ELF-1 (cell line): ENCODE measurements at places on chromosomes 12 and 14.
A peak's percentile ranks its signal among the peaks of the same experiment; 100 is the strongest.

GRCh38 chr12:29739279-29739991 lies 44.3 kb downstream of the TMTC1 start:
- DNase-seq, result no peak

DNA sequence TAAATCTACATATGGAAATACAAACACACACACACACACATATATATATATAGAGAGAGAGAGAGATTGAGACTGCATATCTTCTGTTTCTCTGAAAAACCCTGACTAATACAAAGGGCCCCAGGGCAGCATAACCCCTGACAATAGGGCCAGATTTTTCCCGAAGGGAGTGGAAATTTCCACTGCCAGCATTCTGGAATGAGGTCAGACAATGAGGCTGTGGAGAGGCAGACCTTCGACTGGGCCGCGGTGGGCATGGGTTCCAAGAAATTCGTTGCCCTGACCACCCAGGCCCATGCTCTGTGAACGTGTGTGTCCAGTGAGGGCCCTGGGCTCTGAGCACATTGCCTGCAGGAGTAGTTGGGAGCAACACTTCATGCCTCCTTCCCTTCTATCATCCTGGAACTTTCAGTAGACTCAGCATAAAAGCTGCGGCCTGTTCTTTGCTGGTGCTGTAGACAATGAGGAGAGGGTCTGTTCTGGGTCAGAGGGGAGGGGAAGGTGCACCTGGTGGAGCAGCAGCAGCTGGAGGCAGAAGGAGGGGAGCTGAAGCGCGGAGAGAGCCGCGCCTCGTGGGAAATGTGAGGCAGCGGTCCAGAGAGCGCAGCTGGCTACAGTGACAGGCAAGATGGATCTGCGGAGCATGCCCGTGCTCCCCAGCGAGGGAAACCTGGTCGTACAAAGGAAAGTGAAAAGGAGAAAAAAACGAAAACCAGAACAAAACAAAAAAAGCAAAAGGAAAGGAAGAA lies 25.6 kb upstream of the CCDC60 start:
- DNase-seq, result peak; percentile 63

- DNase-seq, result no peak
Measured at GRCh38 chr14:21229821-21230220, 39.4 kb downstream of the HNRNPC start.

- no peak for DNase-seq
Measured at GRCh38 chr14:54786838-54787237, 115.8 kb downstream of the GCH1 start.

DNA sequence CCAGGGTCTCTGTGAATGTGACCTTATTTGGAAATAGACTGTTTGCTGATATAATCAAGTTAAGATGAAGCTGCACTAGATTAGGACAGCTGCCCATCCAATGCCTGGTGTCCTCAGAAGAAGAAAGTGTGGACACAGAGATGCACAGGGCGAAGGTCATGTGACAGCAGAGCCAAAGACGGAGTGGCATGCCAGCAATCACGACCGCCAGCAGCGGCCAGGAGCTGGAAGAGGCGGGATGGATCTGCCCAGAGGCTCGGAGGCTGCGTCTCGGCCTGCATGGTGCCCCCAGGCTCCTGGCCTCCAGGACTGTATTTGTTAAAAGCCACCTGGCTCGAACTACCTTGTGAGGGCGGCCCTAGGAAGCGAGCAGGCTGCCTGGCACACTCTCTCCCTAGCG lies 76.5 kb downstream of the RFLNA start:
- no peak for DNase-seq

GRCh38 chr12:65200007-65200665 lies 30.8 kb downstream of the LEMD3 start:
- no peak for DNase-seq

- DNase-seq, result no peak
Measured at GRCh38 chr12:121697093-121697698, 15.4 kb upstream of the TMEM120B start.

GRCh38 chr14:87758876-87759275 lies 234.1 kb downstream of the GALC start:
- no peak for DNase-seq

DNA sequence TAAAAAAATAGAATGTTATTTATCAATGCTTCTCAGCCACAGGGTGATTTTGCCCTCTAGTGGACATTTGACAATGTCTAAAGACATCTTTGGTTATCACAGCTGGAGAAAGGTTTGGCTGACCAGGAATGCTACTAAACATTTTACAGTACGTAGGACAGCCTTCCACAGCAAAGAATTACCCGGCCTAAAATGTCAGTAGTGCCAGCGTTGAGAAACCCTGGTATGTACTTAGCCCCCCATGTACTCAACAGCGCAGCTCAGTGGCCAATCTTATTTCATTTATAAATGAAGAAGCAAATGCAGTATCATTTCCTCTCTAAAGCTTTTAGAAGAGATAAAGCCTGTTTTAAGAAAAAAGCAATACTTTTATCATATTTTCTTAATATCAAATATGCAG lies 5.8 kb downstream of the MARK3 start:
- peak; percentile 21 for DNase-seq

- DNase-seq, result no peak
Measured at GRCh38 chr12:52381206-52381605, 4.2 kb downstream of the KRT84 start.

DNA sequence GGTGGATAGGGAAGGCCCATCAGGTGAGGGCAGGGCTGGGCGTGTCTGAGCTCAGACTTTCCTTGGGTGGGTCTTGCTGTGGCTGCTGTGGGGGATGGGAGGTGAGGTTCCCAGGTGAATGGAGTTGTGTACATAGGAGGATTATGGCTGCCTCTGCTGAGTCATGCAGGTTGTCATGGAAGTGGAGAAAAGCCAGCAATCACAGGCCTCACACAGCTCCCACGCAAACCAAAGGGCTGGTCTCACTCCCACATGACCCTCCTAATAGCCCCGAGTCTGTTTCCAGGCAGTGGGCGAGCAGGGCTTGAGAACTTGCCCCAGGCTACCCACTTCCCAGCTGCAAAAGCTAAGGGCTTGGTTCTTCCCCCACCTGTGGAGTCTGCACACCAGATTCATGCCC lies 149.5 kb downstream of the IPO8 start:
- DNase-seq, result peak; percentile 19

DNA sequence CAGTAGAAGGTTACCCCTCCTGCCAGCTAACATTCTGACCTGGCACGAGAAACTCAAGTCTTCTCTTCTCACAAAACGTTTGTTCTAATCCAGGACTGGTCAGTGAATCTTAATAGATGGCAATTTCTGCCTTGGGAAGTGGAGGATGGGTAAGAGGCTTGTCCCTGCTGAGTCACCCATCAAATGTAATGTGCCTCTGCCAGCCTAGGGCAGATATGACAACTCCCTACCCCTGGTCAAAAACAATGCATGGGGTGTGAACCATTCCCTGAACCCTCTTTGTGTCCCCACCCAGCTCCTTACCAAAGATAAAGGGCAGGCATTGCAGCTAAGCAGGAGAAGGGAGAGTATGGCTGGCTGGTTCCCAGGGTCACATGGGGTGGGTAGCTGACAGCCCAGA lies 1052.9 kb downstream of the GALC start:
- no peak for DNase-seq

DNA sequence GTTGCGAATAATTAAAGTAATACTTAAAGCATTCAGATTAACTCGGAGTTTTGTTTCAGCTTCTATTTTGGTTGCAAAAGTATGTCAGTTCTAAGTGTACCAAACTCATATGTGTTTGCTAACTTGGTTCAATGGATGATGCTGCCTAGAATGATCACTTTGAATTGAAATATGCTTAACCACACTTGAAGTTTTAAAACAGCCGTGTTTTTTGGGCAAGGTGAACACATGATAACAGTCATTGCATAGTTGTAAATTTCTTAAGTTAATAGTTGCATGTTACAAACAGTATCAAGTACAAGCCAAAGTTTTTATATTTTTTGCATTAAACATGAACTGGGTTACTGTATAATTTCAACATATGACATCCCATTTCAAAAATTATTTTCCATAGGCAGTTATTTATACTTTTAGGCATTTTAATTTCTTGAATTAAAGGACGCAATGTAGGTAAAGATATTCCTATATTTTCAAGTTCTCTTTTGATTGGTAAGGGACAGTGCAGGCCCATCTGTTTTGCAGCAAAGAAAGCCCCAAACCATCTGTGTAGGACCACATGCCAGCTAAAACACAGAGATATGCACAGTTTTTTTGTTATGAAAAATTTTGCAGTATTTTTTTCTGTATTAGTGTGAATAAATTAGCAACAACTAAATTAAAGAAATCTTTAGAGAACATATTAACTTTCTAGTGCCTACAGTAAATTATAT lies 575.5 kb downstream of the PRKD1 start:
- DNase-seq, result no peak

DNA sequence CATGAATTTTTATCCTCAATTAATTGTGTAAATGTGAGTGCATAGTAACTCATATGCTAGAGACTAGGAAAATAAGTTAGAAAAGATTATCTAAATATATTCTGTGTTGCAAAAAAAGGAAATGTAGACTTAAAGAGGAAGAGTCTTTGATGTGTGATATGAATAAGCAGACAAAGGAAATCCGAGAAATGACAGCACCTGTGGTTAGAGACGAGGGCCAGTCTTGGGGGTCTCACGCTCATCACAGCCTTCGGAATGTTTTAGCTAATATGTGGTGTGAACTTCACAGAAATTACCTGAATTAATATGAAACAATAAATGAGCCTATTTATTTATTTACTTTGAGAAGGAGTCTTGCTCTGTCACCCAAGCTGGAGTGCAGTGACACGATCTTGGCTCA lies 11.6 kb downstream of the ATP6V0A2 start:
- no peak for DNase-seq

DNA sequence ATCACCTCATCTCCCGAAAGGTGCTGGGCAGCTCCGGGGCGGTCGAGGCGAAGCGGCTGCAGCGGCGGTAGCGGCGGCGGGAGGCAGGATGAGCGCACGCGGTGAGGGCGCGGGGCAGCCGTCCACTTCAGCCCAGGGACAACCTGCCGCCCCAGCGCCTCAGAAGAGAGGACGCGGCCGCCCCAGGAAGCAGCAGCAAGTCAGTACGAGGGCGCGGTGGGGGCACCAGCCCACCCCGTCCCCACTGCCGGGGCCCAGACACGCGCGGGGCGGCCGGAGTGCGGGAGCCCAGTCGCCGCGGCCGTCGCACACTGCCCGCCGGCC lies 862 bp downstream of the HMGA2 start:
- no peak for DNase-seq

- DNase-seq, result no peak
Measured at GRCh38 chr12:4118601-4119156, 154.9 kb upstream of the CCND2 start.

GRCh38 chr12:70154087-70154638 lies 89.1 kb upstream of the CNOT2 start:
- no peak for DNase-seq

DNA sequence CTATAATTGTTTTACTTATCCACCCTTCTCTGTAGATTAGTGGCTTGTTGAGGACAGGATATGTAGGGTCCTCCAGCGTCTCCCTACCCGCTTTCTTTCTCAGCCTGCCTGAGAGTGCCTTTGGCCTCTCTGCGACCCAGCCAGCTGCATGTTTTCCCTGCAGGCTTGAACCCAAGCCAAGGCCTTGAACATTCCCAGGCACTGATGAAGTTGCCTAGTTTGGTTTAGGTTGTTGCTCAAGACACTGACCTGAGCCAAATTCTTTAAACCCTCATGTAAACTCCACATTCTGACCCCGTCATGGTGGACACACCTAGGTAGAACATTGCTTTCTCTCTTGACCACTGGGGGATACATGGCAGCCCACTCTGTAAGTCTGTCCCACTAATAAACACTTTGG lies 33.4 kb upstream of the TXNRD1 start:
- no peak for DNase-seq

DNA sequence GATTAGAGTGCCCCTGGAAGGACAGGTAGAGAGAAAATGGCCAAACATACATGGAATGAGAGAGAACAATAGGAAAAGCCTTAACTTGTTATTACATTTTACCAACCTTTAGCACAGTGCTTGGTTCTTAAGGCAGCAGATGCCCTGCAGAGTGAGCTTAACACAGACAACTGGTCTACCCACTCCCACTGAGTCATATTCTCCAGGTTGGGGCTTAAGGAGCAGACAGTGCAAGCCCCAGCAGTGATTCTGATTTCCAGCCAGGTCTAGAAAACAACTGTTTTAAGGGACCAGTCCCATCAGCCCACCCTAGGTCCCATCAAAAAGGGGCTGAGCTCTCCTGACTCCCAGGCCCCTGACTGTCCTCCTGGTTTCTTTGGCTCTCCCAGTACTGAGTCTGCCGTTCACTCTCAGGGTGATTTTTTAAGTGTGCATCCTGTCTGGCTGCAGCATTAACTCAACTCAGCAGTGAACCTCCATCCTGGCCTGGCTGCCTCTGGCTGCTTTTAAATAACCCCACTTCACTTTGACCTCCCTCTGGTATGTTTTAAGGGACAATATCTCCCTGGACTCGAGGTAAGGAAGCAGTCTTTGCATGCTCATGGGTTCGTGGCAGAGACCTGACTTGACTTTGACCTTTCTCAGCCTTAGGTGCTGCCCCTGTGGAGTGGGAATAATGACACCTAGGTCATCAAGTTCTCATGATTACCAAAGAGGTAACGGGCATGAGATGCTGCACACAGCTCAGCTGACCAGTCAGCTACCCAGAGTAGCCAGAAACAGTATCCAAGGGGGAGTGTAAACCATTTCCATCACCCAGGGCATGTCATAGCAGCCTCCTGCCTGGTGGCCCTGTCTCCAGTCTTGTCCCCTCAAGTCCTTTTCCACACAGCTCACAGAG lies 210.7 kb upstream of the PWP1 start:
- no peak for DNase-seq

DNA sequence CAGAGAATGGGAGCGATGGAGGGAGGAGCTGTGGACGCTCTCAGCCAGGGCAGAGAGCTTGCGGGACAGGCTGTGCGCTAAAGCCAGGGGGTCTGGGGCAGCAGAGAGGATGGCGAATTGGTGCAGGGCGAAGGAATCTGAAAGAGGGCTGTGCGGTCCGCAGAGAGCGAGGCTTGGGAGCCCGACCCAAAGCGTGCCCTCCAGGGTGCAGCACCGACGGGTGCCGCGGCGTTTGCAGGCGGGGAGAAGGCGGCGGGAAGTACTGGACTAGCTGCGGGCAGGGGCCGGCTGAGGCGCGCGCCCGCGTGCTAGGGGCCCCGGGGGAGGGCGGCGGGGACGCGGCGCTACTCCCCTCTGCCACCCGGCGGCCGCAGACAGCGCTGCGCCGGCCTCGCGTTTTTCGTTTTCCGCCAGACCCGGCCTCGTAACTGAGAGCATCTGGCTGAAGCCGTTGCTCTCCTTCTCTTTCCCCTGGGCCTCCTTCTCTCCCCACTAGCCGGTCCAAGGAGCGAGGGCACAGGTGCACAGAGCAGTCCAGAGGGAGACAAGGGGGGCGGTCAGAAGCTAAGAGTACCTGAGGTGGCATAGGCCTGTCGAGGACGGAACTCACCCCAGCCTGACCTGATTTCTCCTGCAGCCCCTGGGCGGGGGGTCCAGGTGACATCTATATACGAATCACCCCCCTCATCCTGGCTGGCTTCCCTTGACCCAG lies 24.9 kb downstream of the SLC6A12 start:
- peak; percentile 74 for DNase-seq
